ENCODE measurements at places on chromosomes 5 and 9. TPM values are rescaled to one million over a fixed set of nuclear protein-coding genes. Genes with fewer than 3 reads are reported as not detected.

GNA14 gene
- not detected for total RNA-seq

TESK1 gene
- 42.8 TPM for total RNA-seq

SOWAHA gene
- total RNA-seq: not detected

TMEM252 gene
- total RNA-seq: not detected

BAAT gene
- not detected for total RNA-seq

HAVCR2 gene
- 76.9 TPM for total RNA-seq

PITX1 gene
- total RNA-seq: not detected

CAMK2A gene
- not detected for total RNA-seq

MTRR gene
- 57.0 TPM for total RNA-seq

PFN3 gene
- total RNA-seq: not detected

MRPL41 gene
- total RNA-seq: 58.8 TPM

ZFAND5 gene
- 83.3 TPM for total RNA-seq

CTSV gene
- total RNA-seq: 0.33 TPM

SURF1 gene
- total RNA-seq: 41.9 TPM

NXNL2 gene
- total RNA-seq: not detected

IL4 gene
- not detected for total RNA-seq

SNCAIP gene
- not detected for total RNA-seq

GDA gene
- total RNA-seq: not detected

BARX1 gene
- 1.4 TPM for total RNA-seq

PPP3R2 gene
- not detected for total RNA-seq

LRRTM2 gene
- 0.06 TPM for total RNA-seq

Measured in activated naive CD8-positive, alpha-beta T cell treated with anti-CD3 and anti-CD28 coated beads, Interleukin-2, amount 10 ng/mL, durations not matched to agents 7 days and 5 days (primary cell).